ENCODE measurements at places on chromosomes 4 and X.

DNA sequence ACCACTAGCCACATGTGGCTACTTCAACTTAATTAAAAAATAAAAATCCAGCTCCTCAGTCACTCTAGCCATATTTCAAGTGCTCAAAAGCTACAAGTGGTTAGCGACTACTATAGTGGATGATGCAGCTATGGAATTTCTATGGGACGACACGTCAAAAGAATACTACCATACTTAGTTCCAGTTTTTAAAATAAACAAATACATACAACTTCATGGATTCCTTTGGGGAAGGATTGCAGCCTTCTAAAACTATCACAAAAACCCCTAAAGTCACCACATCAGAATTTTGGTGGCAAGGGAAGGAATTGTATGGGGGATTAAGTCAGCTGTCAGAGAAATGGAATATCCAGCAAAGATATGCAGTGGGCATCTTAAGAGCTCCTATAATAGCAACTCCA is 6.5 kb downstream of the ZNF280C start:
- no peak for DNase-seq

DNA sequence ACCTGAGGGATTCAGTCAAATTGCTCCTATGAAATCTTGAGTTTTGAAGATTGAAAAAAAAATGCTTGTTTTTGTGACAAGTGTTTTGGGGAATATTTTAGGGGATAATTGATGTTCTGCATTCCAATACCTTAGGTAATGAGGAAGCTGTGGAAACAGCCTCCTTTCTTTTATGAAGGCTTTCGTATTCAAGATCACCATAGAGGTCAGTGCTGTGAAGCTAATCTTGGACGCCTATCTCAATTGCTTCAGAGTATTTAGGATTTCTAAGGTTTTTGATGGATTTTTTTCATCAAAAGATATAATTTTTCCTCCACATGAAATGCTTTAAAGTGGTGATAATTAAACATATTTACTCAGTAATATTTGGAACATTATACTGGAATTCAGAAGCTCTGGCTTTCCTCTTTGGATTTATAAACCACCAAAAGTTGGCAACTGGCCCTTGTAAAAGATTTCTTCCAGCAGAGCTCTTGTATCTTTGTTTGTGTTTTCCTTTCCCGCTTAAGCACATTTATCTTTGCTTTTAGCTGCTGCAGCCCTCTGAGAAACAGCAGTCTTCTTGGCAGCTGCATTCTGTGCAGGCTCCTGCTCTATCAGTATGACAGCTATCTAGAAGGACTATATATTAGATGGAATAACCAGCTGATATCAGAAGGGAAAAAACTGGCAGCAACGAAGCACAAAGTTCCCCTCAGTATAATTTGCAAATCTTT is 63.7 kb downstream of the HMGB2 start:
- DNase-seq = no peak

DNA sequence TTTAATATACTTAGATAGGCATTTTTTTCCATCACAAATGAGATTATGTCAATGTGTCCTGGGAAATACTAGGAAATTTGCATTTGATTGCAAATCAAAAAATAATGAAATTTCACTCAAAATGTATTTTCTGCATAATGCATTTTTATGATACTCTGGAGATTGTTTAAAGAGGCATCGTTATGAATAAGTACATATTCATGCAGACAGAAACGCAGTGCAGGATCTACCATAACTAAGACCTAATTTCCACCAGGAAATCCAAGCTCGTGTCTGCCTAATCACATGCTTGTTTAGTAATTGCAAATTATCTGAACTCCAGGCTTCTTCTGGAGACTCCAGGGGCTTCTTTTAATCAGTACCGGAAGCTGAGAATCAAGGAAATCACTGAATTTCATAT is 163.5 kb upstream of the MXRA5 start:
- no peak for DNase-seq

DNA sequence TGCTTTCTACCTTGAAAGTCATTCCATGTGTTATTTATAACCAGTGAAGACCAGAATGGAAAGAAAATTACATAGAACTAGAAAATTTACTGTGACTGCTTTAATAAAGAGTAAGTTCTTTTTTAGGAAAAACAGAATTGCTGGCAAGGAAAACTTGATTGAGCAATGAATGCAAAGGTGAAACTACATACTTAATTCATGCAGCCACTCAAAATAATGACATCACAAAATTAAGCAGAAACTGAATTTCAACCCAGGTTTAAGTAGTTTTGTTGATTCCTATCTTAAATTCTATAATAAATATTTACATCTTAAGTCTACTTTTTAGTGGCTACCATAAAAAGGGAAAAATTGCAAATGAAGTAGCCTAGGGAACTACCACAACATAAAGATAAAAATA is 14.0 kb downstream of the CHM start:
- no peak for DNase-seq

DNA sequence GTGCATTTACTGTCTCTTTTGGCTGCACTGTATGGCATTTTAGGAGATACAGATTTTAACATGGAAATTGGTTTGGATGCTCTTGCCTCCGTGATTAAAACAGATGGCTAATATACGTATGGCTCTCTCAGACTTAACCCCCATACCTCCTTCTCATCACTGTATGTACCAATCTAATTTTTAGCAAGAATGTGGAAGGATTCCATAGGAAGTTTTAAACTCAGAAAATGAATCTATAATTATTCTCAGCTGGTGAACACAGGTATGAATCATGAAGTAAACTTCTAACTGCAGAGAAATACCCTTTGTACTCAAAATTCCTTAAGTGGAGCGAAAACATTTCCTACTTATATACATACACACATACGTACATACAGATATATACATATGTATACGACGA is 210.5 kb upstream of the NEIL3 start:
- no peak for DNase-seq

GRCh38 chr4:27305246-27305645 is 444.6 kb downstream of the STIM2 start:
- DNase-seq = no peak

- no peak for DNase-seq
Observed at GRCh38 chrX:45196701-45197100, 4.0 kb downstream of the DIPK2B start.

GRCh38 chr4:8719421-8719820 is 126.9 kb downstream of the CPZ start:
- no peak for DNase-seq

- DNase-seq = peak; percentile 46
Observed at GRCh38 chr4:3402491-3403347, 39.0 kb upstream of the HGFAC start.

DNA sequence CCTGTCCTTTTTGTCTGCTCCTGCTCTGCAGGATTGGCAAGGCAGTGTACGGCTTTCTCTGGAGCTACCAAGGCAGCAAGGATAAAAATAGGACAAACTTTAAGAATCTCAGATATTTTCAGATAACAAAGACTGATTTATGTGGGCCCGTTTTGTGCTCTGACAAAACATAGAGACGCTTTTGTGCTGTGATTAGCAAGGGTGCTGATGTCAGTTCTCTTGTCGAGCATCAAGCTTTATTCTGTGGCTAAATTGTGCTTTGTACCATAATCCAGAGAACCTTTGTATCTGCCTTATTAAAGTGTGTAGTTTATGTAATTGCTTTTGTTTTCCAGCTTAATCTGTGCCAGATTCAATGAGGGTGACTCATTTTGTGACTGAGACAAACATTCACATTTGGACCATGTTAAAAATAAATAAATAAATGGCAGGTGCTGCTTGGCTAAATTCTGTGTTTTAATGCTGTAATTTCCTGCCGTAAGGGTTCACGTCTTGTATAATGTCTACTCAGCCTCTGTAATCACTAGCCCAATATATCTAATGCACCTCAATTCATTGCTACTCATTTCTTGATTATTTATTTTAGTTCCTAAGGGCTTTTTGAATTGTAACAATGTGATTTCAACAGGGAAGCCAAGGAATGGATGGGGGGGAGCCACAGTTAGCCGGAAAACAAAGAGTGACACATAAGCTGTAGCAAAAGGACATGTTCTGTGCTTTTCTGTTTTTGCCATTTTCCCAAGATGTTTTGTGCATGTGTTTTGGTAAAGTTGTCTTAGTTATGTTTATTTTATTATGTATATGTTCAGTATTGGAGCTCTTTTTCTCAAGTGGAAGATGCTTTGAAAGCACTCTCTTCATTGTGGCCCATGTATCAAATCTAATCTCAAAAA is 75.1 kb downstream of the GAB1 start:
- DNase-seq = no peak

- DNase-seq = no peak
Observed at GRCh38 chr4:186813377-186814068, 89.9 kb upstream of the FAT1 start.

GRCh38 chr4:22356987-22357596 is 158.8 kb downstream of the ADGRA3 start:
- no peak for DNase-seq

DNA sequence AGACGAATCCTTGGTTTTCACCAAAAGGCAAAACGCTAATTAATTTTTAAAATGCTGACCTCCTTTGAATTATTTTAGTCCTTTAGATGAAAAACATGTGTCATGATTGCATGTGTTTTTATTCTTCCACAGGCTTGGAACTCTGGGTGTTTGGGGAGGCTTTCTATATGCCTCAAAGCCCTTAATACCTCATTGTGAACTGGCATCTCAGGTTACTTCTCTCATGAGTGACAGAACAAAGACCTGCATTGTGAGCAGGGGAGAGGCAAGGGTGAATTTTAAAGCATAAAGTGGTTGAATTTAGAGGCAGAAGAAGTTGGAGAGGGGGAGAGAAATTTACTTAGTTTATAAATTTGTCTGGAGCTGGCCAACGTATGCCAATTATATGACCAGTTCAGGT is 119.5 kb downstream of the ARSF start:
- DNase-seq = no peak

DNA sequence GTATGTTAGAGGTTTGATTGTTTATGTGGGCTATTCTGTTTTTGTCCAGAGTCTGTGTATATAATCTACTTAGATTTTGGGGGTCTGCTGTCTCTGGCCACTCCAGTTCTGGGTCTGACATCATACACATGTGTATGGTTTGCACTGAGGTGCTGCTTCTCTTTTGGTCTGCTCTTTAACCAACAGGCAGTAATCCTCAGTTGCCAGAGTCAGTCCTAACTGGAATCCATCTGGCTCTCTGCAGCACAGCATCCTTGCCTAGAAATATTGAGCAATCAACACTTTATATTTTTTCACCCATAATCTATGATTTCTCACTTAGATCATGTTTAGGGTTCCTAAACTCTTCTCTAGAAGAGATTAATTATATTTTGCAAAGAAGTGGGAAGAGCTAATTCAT is 98.3 kb upstream of the SFRP2 start:
- no peak for DNase-seq

GRCh38 chr4:171746418-171746817 is 66.8 kb upstream of the GALNTL6 start:
- DNase-seq = no peak

GRCh38 chr4:138398322-138398721 is 156.2 kb upstream of the SLC7A11 start:
- DNase-seq = peak; percentile 52

Data from inflammatory macrophage (primary cell).